Mesothelial cell of epicardium (in vitro differentiated cells): ENCODE measurements at places on chromosomes 7 and 10.

DNA sequence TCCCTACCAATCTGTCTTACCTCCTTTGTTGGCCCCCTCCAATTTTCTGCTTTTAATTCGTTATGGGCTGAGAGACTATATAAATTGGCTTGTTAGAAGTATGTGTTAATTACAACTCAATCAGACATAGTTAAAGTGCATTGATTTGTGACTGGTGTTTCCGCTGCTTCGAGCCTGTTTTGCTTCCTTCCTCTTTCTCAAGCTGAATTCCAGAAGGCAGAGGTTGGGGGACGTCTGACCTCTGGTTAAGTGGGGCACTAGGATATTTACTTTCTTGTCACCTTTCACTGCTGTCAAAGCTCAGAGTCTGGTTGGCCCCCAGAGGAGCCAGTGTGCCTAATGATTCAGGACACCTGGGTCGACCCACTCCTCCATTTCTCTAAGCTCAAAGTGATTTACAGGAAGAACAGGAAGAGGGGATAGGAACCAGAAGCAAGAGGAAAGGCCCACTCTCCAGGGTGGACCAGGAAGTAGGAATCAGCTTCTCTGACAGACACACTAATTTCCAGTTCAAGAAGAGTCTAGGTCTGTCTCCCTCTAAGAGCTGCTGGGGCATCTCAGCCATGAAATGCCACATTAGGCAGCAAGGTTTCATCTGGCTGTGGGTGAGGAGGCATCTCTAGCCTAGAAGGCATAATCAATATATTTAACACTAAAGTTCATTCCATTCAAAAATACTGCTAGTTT, 397.2 kb upstream of the NPVF start:
- peaks cover 18% of the 10 kb centered on the region for H3K4me1 ChIP-seq
- no peaks in the 10 kb centered on the region for H3K27me3 ChIP-seq
- H3K4me3 ChIP-seq = no peak overlapping the region
- no peaks in the 10 kb centered on the region for H3K36me3 ChIP-seq
- DNase-seq = no peak

GRCh38 chr10:130254662-130255061, 118.5 kb downstream of the GLRX3 start:
- no peaks in the 10 kb centered on the region for H3K27me3 ChIP-seq
- no peaks in the 10 kb centered on the region for H3K4me1 ChIP-seq
- H3K27ac ChIP-seq = no peak overlapping the region
- DNase-seq = no peak
- H3K4me3 ChIP-seq = no peak overlapping the region
- H3K36me3 ChIP-seq = no peaks in the 10 kb centered on the region

DNA sequence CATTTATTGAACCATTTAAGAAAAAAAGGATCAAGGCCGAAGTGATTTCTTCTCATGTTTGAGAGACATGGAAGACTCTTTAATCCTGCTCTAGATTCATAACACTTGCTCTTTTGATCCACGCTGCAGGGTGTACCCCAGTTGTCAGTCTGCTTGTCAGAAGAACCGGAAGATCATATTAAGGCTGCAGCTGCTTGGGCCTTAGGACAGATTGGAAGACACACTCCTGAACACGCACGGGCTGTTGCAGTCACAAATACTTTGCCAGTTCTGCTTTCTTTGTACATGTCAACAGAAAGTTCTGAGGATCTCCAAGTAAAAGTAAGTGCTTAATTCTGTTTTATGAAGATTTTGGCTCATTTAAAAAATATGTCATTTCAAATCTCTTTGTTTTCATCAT, 46.3 kb downstream of the SPAG6 start:
- H3K27me3 ChIP-seq = no peaks in the 10 kb centered on the region
- no peak overlapping the region for H3K27ac ChIP-seq
- DNase-seq = no peak
- no peaks in the 10 kb centered on the region for H3K36me3 ChIP-seq

- H3K27me3 ChIP-seq = peaks cover 9% of the 10 kb centered on the region
- no peak overlapping the region for H3K27ac ChIP-seq
- no peak for DNase-seq
- no peaks in the 10 kb centered on the region for H3K4me1 ChIP-seq
Measured at GRCh38 chr10:10758306-10758705, 259.4 kb upstream of the CELF2 start.

DNA sequence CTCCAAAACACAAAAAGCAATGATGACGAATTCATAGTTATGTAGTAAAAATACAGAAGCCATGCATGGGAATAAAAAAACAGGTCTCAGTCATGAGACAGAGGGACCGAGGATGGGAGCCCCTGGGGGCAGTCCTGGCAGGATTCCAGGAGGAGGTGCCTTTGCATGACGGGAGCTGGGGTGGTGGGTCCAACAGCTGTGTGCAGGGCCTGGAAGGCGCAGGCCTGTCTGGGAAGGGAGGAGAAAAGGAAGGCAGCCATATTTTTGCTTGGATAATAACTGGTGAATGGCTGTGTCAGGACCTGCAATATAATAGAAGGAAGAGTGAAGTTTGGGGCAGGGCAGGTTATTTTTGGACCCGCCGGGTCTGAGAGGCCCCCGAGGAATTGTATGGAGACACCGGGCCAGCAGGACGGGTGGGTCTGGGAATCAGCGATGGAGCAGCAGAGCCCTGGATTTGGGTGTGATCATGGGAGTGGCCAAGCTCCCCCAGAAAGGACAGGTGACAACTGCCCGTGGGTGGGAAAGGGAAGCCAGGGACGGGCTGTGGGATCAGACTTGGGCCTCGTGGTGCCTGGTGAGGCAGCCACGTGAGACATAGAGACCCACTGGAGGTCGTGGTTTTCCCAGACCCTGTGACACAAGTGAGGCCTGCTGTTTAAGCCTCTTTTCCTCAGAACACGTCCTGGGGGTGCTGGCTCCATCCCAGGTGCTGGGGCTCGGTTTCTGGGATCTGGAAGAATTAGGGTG, 2.9 kb upstream of the JAKMIP3 start:
- peak; percentile 31 for DNase-seq
- no peak overlapping the region for H3K4me3 ChIP-seq
- H3K27ac ChIP-seq = no peak overlapping the region
- peaks cover 12% of the 10 kb centered on the region for H3K4me1 ChIP-seq

DNA sequence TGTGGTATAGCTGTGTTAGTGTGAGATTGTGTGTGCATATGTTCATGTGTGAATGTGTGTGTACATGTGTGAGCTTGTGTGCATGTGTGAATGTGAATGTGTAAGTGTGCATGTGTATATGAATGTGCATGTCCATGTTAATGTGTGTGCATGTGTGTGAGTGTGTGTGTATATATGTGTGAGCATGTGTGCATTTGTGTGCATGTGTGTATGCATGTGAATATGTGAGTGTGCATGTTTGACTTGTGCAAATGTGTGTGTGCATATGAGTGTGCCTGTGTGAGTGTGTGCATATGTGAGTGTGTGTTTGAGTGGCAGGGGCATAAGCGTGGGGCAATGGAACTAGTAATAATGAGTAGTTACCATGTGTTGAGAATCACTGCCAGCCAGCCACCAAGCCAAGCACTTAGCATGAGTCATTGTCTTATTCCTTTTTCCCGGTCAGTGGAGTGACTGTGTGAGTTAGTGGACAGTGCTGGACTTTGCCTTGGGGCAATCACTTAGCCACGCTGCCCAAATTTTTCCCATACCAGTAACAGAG, 46.3 kb upstream of the SHH start:
- H3K36me3 ChIP-seq = no peaks in the 10 kb centered on the region
- no peaks in the 10 kb centered on the region for H3K4me1 ChIP-seq
- no peak overlapping the region for H3K4me3 ChIP-seq
- no peak overlapping the region for H3K27ac ChIP-seq
- peaks cover 9% of the 10 kb centered on the region for H3K27me3 ChIP-seq

GRCh38 chr7:2354939-2355704, 495 bp downstream of the EIF3B start:
- H3K27ac ChIP-seq = peak overlapping the region; percentile 94
- peak overlapping the region; percentile 88 for H3K4me3 ChIP-seq
- no peaks in the 10 kb centered on the region for H3K27me3 ChIP-seq
- H3K36me3 ChIP-seq = peaks cover 3% of the 10 kb centered on the region

DNA sequence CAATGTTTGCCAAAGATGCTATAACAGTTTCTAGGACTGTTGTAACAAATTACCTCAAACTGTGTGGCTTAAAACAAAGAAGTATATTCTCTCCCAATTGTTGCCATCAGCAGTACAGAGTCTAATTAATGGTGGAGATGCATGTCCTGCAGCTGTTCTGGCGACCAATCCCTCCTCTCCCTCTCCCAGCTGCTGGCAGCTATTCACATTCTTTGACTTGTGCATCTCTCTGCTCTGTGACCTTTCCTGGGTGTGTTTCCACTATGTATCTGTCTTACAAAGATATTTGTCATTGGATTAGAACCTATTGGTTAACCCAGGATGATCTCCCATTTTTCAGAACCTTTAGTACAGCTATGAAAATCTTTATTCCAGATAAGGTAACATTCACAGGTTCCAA, 561.7 kb upstream of the POM121L12 start:
- H3K27me3 ChIP-seq = no peaks in the 10 kb centered on the region
- H3K27ac ChIP-seq = no peak overlapping the region
- DNase-seq = no peak

DNA sequence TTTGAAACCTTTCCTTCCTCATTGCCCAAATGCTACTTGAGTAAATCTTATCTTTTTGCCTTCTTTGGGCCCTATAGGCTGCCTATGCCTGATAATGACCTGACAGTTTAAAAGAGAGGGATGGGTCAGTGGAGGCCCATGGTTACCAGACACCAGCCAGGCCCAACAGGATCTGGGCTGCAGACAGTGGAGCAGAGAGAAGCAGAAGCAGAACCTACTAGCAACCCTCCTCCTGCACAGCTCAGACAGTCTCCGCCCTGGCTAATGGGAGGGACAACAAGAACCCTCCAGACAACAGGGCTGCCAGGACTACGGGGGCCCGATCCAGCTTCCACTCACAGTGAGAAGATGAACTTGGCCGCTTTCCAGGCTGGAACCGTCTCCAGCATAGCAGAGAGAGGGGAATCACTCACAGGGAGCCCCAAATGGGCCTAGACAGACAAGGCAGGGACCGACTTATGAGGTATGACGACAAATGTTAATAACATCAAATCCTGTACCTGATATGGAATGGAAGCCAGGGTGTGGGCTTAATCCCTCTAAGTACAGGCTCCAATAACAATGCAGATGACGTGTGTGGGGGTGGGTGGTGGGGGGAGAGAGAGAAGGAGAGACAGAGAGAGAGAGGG, 31.7 kb upstream of the DGKI start:
- no peaks in the 10 kb centered on the region for H3K27me3 ChIP-seq
- no peak overlapping the region for H3K4me3 ChIP-seq
- H3K4me1 ChIP-seq = peaks cover 20% of the 10 kb centered on the region
- peaks cover 57% of the 10 kb centered on the region for H3K36me3 ChIP-seq
- DNase-seq = no peak

DNA sequence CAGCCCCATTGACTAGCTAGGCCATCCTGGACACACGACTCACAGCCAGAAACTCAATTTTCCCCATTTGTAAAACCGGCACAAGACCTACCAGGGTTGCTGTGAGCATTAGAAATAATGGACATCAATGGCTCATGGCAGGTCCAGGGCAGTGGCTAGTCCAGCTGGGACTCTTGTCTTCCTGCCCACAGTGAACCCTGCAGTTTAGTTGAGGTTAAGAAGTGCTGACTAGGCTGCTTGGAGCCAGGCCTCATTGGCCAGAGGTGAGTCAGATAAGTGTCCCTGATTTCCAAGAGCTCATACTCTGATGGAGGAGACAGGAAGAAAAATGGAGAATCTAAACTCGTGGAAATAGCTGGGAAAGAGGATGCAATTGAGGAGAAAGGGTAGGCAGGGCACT, 123.4 kb upstream of the ZNF92 start:
- H3K36me3 ChIP-seq = no peaks in the 10 kb centered on the region
- H3K27ac ChIP-seq = no peak overlapping the region
- peak overlapping the region; percentile 6 for H3K4me3 ChIP-seq
- peaks cover 4% of the 10 kb centered on the region for H3K4me1 ChIP-seq
- no peak for DNase-seq
- H3K27me3 ChIP-seq = peaks cover 10% of the 10 kb centered on the region

DNA sequence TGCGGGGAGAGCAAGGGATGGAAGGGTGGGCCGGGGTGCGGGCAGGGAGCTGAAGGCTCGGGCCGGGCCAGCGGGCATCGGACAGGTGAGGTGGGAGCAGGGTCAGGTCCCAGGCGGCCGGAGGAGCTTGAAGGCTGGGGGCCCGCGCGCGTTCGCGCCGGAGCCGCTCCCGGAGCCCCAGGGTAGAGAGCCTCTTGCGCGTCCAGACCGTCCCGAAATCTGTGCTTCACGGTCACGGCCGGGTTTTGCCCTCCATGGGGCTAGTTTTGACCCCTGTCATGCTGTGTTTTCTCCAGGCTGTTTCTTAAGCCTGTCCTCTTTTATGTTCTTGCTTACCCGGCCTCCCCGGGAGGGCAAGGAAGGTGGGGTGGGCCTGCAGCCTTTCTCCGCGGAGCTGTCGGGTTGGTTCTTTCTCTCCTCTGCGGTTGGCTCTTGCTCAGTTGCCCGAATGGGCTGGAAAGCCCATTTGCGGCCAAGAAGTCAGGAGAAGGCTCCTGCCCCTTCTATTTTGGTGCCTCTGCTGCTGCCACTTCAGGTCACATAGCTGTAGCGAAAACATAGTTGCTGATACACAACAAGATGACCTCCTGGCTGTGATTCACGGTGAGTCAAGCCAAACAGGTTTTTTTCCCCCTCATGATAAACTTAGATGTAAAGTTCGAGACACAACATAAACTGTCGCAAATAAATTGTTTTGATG, 650 bp downstream of the UBE2D1 start:
- peaks cover 20% of the 10 kb centered on the region for H3K4me1 ChIP-seq
- H3K4me3 ChIP-seq = peak overlapping the region; percentile 90
- peaks cover 2% of the 10 kb centered on the region for H3K36me3 ChIP-seq
- H3K27ac ChIP-seq = peak overlapping the region; percentile 83
- DNase-seq = no peak

- no peaks in the 10 kb centered on the region for H3K27me3 ChIP-seq
- H3K36me3 ChIP-seq = peaks cover 2% of the 10 kb centered on the region
- DNase-seq = no peak
- no peak overlapping the region for H3K4me3 ChIP-seq
- H3K27ac ChIP-seq = no peak overlapping the region
Measured at GRCh38 chr7:116224492-116225098, 14.3 kb downstream of the TES start.

DNA sequence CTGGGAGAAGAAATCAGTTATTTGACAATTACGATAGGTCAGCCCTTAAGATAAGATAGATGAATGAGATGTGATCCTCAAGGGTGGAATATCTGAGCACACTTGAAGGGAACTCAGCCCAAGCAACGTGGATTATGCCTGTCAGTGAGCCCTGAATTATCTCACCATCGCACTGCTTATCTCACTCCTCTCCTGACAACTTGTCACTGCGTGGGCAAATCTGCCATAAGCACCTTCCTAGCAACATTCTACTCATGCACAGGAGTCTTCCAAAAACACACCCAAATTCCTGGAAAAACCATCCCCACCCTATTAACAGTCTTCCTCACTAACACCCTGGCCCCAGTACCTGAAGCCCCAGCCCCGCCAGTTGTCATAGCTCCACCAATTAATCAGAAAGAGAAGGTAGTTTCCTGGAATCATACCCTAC, 46.5 kb upstream of the IL6 start:
- no peak overlapping the region for H3K4me3 ChIP-seq
- H3K4me1 ChIP-seq = no peaks in the 10 kb centered on the region
- H3K36me3 ChIP-seq = no peaks in the 10 kb centered on the region
- no peaks in the 10 kb centered on the region for H3K27me3 ChIP-seq
